ENCODE measurements at places on chromosomes 3 and 15. TPM values are rescaled to one million over a fixed set of nuclear protein-coding genes. Genes with fewer than 3 reads are reported as not detected.

Gene LRRC28
- 18.3 TPM for total RNA-seq

- DNase-seq = no peak
These were observed 269.1 kb downstream of the SCAPER start for GRCh38 chr15:76636059-76636458.

- DNase-seq = no peak
These were observed 34.9 kb upstream of the ARL8B start for GRCh38 chr3:5087209-5087608.

Gene ZNF385D
- 0.20 TPM for total RNA-seq

GRCh38 chr15:93983526-93983925 lies 247.8 kb upstream of the MCTP2 start:
- no peak for DNase-seq

DNA sequence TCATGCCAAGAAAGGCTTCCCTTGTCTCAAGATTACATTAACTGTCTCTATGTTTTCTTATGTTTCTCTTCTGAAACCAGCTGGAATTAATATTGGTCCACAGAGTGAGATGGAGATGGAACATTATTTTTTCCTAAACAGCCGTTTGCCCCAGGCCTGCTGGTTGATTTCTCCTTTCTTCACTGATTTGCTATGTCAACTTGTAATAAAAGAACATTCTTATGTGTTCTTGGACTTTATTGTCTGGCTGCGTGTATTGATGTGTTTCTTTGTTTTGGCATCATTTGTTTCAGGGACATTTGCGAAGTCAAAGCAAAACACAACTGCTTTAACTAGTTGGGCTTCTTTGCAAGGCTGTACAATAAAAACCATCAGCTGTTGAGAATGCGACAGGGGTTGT lies 168.5 kb downstream of the FAM43A start:
- DNase-seq = no peak
